Lower leg skin (tissue), 4 donors: ENCODE measurements at places on chromosomes 7 and 10. TPM values are rescaled to one million over a fixed set of nuclear protein-coding genes. Genes with fewer than 3 reads are reported as not detected.

DNA sequence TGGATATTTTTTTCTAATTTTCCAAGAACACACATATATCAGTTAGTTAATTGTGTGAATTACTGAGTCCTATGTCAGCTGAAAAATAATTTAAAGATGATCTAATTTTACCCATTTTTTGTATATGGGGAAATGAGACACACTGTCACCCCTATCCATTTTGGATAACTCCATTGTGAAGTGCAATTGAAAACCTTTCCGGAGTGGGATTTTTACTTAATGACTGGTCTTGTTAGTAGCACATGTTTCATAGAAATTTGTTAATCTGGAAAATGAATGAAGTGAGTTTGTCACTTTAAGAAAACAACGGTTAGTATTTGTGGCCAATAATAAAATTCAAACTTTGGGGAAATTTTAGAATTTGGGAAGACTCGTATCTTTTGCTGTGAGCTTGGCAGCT is 2.0 kb downstream of the GARS1 start:
- no peak for DNase-seq

GRCh38 chr7:101121991-101122932 is 4.6 kb upstream of the SERPINE1 start:
- peak; percentile 92 for DNase-seq

DNA sequence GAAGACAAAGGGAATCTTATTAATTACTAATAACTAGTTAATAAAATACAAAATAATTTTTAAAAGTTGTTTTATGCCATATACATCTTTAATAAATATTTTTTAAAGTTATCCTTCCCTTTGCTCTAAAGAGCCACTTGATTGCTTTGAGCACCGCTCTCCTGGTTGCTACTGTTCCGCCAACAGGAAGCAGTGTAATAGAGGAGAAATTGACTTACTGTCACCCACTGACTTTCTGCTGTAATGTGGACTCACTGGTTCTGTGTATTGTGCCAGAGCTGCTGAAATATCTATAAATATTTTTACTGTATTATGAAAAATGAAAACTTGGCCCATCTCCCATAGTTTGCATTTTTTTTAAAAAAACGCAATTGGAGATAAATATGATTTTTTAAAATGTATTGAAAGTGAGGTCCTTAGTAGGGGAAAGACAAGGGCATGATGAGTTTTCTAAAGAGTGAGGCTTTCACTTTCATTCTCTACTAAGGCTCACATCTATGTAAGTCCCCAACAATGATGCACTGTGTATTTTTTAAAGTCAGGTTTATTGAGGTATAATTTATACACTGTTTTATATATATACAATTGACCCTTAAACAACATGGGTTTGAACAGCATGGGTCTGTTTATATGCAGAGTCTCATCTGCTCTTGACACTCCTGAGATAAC is 100.5 kb downstream of the NPY start:
- DNase-seq = no peak

Gene ADRA2A
- 2.9 TPM for total RNA-seq

DNA sequence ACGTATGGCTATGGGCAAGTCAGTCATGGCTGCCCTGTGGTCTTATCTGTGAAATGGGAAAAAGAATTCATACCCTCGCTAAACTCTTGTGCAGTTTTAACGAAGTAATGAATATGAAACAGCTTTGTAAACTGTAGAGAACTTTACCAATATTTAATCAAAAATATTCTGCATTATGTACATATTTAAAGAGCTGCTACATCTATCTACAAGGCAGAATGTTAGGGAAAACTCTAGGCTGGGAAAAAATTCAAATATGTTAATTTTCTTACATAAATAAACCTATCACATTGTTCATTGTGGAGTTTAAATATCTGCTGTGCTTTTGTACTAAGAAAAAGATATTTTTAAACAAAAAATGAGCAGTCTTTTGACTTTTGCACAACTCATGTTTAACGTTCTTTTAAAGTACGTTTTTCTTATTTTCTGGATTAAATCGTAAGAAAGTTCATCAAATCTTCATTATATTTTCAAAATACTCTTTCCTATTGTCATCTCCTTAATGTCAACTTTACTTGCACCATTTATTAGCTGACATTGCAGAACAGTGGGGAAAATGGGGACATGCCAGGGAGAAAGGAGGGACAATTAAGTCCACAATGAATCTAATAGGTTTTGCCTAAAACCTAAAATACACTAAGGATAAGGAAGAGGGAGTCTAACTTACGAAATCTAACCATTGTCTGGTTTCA is 57.5 kb downstream of the ICA1 start:
- no peak for DNase-seq

Gene NME8
- not detected for total RNA-seq

DNA sequence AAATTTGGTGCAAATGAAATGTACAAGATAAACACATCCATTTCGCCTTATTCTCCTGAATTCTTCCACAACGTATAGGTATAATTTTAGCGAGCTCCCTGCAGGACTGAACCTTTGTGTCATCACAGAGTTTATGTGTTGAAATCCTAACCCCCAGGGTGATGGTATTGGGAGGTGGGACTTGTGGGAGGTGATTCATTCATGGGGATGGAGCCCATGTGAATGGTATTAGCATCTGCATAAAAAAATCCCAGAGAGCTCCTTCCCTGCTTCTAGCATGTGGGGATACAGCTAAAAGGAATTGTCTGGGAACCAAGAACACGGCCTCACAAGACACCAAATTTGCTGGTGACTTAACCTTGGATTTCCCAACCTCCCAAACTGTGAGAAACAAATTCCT is 741.4 kb upstream of the VSTM2A start:
- no peak for DNase-seq

GRCh38 chr7:157898802-157899505 is 562.1 kb downstream of the DNAJB6 start:
- DNase-seq = no peak
